ENCODE measurements at places on chromosomes 3 and 15.

DNA sequence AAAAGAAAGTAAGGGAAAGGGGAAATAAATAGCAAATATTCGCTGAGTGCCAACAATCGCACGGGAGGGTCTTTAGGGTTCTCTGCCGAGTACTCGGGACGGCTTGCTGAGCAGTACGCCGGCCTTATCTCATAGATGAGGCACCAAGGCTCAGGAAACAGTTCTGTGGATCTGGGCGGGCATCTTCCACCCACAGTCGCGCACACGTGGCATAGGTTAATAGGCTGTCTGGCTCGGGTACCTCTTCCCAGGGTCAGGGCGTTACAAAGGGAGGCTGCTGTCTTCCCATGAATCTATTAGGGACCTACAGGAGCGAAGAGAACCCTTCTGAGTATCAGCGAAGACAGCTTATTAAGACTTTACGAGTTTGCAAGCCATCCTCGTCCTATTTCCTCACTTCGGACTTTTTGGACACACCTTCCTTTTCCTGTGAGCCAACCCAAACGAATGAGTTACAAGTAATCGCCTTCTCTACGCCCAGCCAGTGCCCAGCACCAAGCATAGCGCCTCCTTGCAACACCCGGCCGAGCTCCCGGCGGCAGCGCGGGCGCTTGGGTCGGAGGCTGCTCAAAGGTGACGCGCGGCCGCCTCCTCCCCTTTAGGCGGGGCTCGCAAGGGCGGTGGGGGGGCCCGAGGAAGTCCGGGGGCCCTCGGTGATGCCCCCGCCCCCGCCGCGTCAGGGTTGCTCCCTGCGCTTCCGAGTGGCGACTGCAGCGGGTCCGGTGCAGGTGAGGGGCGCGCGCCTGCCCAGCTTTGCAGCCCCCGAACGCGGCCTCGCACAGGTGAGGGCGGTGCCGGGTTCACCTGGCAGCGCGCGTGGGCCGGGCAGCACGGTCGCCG is at the start of gene MCTP2:
Gene MCTP2 (plus strand): TSS at position 679 of the 840 bp plus-strand sequence. CDS start 66,705 bp downstream, outside the sequence.
- DNase-seq = peak; percentile 84

- DNase-seq = no peak
Measured at GRCh38 chr15:52680761-52681160, 1.6 kb upstream of the ATOSA start.

DNA sequence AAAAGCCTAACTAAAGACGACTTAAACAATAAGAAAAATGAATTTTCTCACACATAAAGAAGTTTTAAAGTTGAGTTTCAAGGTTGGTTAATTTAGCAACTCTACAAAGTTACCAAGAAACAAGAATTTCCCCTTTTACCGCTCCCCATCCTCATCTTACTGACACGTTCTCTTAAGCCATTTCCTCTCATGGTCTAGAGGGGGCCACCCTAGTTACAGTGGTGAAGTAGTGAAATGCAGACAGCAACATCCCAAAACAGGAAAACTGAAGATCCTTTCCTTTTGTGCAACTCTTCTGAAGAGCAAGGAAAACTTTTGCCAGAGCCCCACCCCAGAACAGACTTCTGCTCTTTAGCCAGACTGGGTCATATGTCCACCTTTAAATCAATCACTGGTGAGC is 17.3 kb upstream of the SOX14 start:
- DNase-seq = no peak

GRCh38 chr3:10551821-10552630 is 46.6 kb upstream of the ATP2B2 start:
- peak; percentile 65 for DNase-seq

DNA sequence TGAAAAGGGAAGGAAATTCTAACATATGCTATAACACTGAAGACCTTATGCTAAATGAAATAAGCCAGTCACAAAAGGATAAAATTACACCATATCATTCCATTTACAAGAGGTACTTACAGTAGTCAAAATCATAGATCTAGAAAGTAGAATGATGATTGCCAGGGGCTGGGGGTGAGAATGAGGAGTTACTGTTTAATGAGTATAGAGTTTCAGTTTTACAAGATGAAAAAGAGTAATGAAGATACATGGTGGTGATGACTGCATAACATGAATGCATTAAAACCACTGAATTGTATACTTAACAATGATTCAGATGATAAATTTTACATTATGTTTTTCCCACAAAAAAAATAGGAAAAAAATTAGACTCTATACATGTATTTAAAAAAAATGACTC is 152.6 kb downstream of the SCAPER start:
- no peak for DNase-seq

DNA sequence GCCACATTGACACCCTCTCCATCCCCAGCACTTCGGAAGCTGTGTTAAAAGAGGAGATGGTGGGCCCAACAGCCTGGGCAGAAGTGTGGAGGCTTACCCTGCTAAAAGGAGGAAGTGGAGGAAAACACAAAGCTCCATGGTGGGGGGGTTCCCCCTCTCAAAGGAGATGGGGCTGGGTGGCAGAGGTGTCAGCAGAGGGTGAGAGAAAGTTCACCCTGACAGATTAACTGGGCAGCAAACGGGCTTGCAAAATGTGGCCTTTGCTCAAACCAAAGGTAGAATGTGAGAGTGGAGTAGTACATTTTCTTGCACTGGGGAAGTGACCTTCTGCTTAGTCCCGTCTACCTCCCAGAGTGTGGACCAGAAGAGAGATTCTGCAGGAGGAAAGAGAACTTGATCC is 44.7 kb downstream of the MYO1E start:
- DNase-seq = no peak
